T-helper 17 cell (primary cell): ENCODE measurements at places on chromosomes 5 and 9.

DNA sequence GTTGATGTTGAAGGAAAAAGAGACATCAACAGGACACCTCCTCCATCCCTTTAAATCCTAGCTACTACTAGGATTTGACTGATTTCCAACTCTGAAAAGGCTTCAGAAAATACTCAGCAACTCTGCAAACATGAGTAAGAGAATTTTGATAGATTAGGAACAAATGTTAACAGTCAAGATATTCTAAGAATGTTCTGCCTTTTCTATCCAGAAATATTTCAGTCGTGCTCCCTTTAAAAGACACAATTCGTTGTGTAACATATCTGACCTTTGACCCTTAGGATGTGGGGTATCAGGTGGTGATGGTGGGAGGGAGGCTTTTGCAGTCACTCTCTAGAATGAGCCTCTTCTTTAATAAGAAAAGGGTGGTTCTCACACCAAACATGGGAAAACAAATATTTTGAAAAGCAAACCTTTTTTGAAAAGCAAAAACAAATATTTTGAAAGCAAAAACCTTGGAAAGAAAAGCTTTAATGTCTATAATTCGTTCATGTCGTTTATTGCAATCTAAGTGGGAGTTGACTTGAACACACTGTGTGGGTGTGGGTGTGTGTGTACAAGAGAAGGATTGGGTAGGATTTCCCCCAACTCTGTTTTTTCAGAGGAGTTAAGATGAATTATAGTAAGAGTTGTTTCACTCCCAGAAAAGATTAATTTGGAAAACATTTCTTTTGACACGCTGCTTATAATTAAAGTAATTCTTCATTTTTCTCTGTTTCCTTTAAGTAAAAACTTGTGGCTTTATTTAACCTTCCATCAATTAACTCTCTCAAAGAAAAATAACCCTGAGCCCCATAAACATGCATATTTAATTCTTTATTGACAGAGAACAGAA, 152.8 kb downstream of the TMEM167A start:
- no peak for DNase-seq

GRCh38 chr9:76644171-76644570, 120.1 kb upstream of the PCA3 start:
- no peak for DNase-seq

DNA sequence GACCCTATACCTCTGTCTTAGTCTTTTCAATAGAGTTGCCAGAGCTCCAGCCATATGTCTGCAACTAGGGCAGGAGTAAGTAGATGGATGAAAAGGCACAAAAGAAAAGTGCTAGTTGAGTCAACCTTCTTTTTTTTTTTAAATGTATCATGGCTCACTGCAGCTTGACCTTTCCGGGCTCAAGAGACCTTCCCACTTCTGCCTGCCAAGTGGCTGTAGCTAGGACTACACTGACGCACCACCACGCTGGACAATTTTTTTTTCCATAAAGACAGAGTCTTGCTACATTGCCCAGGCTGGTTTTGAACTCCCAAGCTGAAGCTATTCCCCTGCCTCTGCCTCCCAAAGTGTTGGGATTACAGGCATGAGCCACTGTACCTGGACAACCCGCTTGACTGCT, 27.3 kb downstream of the FOXE1 start:
- DNase-seq, result no peak

DNA sequence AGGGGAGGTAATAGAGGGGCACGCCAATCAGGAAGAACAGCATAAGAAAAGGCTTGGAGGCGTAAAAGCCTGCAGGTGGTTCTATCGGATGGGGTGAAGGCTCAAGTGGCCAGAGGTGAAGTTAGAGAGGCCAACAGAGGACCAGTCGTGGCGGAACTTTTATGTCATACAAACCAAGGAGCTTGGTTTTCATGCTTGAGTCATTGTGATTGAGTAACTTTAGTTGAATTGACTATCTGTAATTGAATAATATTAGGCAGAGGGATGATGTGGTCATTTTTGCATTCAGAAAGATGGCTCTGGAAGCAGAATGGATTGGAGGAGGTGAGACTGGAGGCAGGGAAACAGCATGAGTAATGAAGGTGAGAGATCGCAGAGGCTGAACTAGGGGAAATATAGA, 7.2 kb upstream of the SPINK4 start:
- DNase-seq, result no peak

DNA sequence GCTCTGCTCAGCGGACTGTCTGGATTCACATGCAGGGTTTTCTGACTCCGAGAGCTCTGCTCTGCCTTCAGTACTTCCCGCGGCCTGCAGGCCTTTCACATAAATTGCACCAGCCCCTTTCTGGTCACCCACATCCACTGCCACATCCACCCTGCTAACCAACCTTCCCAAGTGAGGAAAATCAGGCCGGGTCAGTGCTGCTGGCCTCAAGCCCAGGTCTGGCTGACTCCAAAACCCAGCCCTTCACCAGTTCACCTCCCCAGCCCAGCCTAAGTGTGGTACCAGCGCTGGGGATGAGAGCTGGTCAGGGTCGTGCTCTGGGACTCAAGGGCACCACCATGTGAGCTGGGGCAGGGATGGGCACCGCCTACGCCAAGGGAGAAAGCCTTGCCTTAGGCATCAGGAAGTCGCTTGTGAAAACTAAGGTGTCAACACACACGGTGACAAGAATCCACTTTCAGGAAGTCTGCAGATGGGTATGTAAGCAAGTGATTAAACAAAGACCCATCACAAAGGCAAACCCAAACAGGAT, 12.3 kb downstream of the LMAN2 start:
- no peak for DNase-seq

DNA sequence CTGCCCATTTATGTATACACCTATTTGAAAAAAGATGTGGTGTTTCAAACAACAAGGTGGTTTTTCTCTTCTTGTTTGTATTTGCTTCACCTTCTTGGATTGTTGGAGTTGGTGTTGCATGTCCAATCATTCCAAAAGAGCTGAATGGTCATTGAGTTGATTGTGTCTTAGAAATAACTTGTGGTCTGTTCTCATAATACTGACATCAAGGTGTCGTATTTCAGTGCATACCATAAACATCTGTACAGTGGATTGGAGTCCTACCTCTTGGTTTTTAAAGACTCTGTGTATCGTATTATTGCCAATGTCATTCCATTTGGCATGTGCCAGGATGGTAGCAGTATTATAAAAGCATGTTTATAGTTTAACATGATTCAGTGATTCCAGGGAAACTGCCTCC, 73.2 kb downstream of the TRIO start:
- DNase-seq, result no peak

DNA sequence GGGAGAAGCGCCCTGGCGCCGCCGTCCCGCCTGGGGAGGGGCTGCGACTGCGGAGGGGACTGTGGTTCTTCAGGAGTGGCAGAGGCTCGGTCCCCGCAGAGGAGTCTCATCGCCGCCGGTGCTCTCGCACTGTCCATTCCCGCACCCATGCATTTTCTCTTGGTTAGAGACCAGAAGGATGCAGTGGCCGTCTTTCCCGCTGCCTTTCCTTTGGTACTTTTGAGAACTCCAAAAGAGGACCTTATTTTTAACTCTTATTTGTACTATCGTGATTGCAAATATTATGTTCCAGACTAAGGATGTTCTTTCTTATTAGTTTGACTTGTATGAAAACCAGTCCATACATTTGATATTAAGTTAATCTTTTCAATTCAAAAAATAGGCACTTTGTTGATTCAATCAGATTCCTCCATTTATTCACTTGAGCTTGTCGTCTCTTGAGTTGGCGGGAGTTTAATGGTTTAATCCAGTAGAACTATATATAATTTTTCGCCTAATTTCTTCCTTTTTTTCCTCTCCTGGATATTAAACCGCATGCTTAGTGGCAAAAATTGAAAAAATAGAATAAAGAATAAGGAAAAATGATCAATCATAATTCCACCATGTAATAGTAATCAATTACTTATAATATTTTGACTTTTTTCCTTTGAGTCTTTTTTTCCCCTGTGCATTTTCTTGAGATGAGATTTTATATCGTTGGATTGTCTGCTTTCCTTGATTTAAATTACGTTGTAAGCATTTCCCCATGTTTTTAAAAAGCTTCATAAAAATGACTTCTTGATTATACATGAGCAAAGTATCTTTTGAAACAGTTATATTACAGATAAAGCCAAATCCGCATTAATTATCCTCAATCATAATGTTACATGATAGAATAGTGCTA, 861 bp downstream of the ZFYVE16 start:
- no peak for DNase-seq

GRCh38 chr5:150137997-150138396, 17.6 kb downstream of the PDGFRB start:
- no peak for DNase-seq

DNA sequence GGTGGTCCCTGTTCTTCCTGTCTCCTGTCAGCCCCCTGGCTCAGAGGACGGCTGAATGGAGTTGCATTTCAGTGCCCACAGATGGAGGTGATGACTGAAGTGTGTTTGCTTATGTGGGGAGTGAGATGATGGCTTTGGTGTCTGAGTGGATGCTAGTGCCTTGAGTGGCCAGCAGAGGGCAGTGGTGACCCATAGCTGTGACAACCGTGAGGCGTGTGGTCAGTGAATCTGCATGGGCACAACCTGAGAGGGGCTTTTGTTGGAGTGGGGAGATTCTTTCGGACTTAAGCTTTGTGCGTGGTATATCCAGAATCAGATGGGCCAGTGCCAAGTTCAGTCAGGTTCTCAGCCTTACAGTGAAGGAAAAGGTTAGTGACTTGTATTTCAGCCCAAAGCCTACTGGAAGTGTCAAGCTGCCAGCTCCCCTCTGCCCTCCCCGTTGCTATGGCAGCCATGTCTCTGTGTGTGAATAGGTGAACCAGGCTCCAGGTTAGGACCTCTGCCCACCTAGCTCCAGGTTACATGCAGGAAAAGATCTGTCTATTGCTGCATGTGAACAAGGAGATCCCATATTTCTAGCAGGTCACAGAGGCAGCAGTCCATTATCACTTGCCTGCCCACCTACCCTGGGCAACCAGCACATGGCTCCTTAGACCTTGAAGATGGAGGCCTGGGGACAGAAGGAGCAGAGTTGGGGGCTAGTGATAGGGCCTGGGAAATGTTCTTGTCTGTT, 14.7 kb upstream of the CXXC5 start:
- peak; percentile 35 for DNase-seq

- no peak for DNase-seq
Measured at GRCh38 chr5:147671365-147671764, 111.2 kb downstream of the JAKMIP2 start.

DNA sequence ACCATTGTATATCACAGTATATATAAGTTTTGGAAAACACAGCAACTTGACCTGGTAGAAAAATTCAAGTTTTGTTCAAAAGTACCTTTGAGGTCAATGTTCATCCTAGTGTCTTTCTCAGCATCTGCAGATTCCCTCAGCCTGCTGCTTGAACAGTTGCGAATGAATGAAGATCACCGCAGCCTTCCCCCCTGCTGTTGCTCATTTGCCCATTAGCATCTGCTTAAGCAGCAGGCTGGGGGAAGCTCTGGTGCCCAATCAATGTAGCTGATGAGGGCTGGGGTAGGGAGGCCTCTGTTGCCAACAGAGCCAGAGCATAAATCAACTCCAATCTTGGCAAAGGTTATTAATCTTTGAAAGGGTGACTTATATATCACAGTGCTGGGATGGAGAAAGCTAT, 586.5 kb upstream of the PTPRD start:
- no peak for DNase-seq

- no peak for DNase-seq
Measured at GRCh38 chr5:65037831-65038815, 269.4 kb downstream of the CWC27 start.

GRCh38 chr5:131854134-131854533, 57.3 kb upstream of the FNIP1 start:
- no peak for DNase-seq

- DNase-seq, result no peak
Measured at GRCh38 chr5:153860195-153860886, 178.4 kb downstream of the FAM114A2 start.

DNA sequence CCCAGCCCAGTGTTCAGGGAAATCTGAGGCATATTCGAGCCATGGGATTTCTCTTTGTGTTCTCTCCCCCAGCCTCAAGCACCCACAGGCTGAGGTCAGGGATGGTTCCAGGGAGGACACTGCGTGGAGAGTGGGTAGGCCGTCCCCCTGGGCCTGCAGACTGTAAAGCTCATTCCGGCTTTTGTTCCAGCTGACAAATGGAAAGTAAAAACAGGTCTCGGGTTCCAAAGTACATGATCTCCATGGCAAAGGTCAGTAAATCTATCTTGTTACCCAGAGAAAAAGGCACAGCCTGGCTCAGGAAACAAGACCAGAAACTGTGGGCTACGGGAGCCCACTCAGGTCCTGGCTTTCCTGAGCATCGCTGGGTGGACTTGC, 116.2 kb downstream of the ROR2 start:
- DNase-seq, result no peak

DNA sequence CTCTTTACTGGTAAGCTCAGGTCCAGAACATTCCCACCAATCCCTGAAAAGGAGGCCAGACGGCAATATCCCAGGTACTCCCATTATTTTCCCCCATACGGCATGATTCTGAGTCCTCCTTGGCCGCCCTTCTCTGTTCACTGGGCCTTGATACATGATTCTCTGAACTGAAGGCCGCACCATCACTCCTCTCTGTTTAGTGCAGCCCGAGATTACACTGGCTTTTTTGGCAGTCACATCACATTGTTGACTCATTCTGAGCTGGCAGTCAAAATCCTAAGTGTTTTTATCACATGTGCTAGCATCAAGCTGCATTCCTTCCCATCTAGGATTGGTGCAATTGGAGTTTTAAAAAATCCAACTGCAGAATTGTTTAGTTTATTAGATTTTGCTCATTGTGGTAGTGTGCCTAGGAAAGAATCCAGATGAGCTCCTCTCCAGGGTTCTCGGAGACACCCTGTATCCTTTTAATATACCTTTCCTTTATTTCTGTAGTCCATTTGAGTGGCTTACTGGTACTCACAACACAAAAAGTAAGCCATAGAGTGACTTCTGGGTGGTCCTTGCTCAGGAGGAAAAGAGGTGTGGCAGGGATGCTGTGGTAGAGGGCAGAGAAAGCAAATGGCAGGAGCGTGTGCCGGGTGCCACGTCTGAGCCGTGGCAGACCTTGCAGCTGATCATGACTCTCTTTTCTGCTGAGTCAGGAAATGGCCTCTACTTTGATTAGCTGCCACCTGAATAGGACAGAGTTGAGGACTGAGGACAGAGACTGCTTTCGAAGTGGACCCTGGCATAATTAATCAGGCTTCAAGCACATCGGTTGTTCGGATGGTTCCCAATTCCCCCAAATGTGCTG, 121.1 kb upstream of the IL12B start:
- no peak for DNase-seq

DNA sequence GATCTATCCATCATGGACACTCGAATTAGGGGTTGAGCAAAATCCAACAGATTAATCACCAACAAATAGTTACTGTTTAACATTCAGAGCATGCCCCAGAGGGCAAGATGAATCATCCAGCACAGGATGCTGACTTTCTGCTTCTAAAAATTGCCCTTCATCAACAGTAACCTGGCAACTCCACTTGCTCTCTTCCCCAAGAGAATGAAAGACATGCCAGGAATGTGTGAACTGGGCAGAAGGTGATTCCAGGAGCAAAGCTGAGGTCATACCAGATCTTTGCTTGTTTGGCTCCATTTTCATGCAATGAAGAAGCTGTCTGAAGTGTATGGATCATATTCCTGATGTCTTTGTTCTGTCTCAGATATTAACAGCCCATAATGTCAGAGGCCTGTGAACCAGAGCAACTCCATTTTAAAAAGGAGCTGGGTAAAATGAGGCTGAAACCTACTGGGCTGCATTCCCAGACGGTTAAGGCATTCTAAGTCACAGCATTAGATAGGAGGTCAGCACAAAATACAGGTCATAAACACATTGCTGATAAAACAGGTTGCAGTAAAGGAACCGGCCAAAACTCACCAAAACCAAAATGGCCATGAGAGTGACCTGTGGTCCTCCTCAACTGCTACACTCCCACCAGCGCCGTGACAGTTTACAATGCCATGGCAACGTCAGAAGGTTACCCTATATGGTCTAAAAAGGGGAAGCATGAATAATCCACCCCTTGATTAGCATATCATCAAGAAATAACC, 2.5 kb upstream of the ZNF367 start:
- no peak for DNase-seq
